Bronchial smooth muscle cell (primary cell): ENCODE measurements at places on chromosomes 16 and 17. TPM values are rescaled to one million over a fixed set of nuclear protein-coding genes. Genes with fewer than 3 reads are reported as not detected.

The EPN2 gene
- 18.8 and 23.9 TPM in 2 replicates for total RNA-seq

The CACNG1 gene
- not detected in 2 replicates for total RNA-seq

The TMEM98 gene
- total RNA-seq: 102 and 280 TPM in 2 replicates

The ACAP1 gene
- total RNA-seq: 3.3 and 5.2 TPM in 2 replicates

The PIPOX gene
- 2.2 and 3.0 TPM in 2 replicates for total RNA-seq

The FOXN1 gene
- not detected in 2 replicates for total RNA-seq

The SLC12A3 gene
- under 0.01 TPM in 1 of 2 replicates, not detected in the other for total RNA-seq

The KRTAP1-5 gene
- total RNA-seq: not detected in 2 replicates

The CETP gene
- not detected in 2 replicates for total RNA-seq

The CSH2 gene
- not detected in 2 replicates for total RNA-seq

The ZFPM1 gene
- 1.0 and 1.9 TPM in 2 replicates for total RNA-seq

The HNF1B gene
- total RNA-seq: not detected in 2 replicates

The PDE6G gene
- not detected in 2 replicates for total RNA-seq

The KRT39 gene
- 0.16 and 0.17 TPM in 2 replicates for total RNA-seq

The USP6 gene
- total RNA-seq: under 0.01 TPM in 1 of 2 replicates, not detected in the other

The CHST5 gene
- not detected in 2 replicates for total RNA-seq

The RAB37 gene
- total RNA-seq: 0.16 and 0.60 TPM in 2 replicates

The C16orf86 gene
- 3.3 and 3.9 TPM in 2 replicates for total RNA-seq

The TPSB2 gene
- not detected in 2 replicates for total RNA-seq

The KREMEN2 gene
- total RNA-seq: under 0.01 TPM in 1 of 2 replicates, not detected in the other

The COASY gene
- 6.4 and 7.7 TPM in 2 replicates for total RNA-seq

The HOXB9 gene
- total RNA-seq: not detected in 2 replicates

The TPSAB1 gene
- total RNA-seq: not detected in 2 replicates

The CCL1 gene
- not detected in 2 replicates for total RNA-seq

The CTRL gene
- 0.63 and 2.3 TPM in 2 replicates for total RNA-seq

The SSTR5 gene
- total RNA-seq: not detected in 2 replicates

The KCNAB3 gene
- total RNA-seq: 0.26 and 0.47 TPM in 2 replicates

The CX3CL1 gene
- under 0.01 TPM in 1 of 2 replicates, not detected in the other for total RNA-seq

The EMP2 gene
- total RNA-seq: 19.1 and 19.7 TPM in 2 replicates

The CFAP119 gene
- 0.69 and 1.6 TPM in 2 replicates for total RNA-seq

The SHISA9 gene
- total RNA-seq: not detected in 2 replicates

The ITGAD gene
- not detected in 2 replicates for total RNA-seq

The KRT31 gene
- total RNA-seq: not detected in 2 replicates

The KPNA2 gene
- total RNA-seq: 28.5 and 45.8 TPM in 2 replicates

The RNF222 gene
- total RNA-seq: not detected in 2 replicates

The MT1X gene
- total RNA-seq: 24.3 and 45.7 TPM in 2 replicates

The ZG16B gene
- 0.16 TPM in 1 of 2 replicates, not detected in the other for total RNA-seq

The ALDH3A1 gene
- 0.16 and 0.43 TPM in 2 replicates for total RNA-seq

The PHF12 gene
- 10.7 and 14.5 TPM in 2 replicates for total RNA-seq

The LAT gene
- total RNA-seq: 0.47 and 1.1 TPM in 2 replicates
